ENCODE measurements at places on chromosomes 13 and 19.

GRCh38 chr19:31451686-31452330, 102.6 kb upstream of the TSHZ3 start:
- peak; percentile 81 for DNase-seq

- no peak for DNase-seq
Observed at GRCh38 chr19:49558591-49558990, 21.8 kb downstream of the NOSIP start.

GRCh38 chr19:29813642-29814041, 1.9 kb downstream of the CCNE1 start:
- DNase-seq: no peak

GRCh38 chr19:48283908-48284307, 14.0 kb downstream of the ZNF114 start:
- peak; percentile 98 for DNase-seq

DNA sequence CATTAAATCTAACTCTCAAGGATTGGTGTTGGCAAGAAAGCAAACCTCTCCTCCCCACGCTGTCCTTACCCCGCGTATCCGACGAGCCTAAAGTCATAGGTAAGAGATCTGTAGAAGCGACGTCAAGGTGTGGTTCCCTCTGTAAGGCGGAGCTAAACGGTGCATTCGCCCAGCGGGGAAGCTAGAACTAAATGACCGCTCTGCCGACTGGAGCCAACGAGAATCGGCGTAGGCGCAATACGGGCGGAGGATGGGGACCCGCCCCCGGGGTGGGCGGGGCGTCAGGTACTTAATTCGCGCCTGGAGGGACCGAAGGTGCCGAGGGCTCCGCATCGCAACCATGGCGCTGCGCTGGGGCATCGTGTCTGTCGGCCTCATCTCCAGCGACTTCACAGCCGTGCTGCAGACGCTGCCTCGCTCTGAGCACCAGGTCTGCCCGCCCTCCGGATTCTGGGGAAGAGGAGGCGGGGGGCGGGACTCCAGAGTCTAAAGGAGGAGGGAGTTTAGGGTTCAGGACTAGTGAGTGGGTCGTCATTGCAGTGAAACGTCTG, at the start of gene DHDH:
Gene DHDH, plus strand, starts transcription at position 318 of the 551 bp plus-strand sequence. Its CDS starts 23 bp downstream, at position 341.
- peak; percentile 71 for DNase-seq

DNA sequence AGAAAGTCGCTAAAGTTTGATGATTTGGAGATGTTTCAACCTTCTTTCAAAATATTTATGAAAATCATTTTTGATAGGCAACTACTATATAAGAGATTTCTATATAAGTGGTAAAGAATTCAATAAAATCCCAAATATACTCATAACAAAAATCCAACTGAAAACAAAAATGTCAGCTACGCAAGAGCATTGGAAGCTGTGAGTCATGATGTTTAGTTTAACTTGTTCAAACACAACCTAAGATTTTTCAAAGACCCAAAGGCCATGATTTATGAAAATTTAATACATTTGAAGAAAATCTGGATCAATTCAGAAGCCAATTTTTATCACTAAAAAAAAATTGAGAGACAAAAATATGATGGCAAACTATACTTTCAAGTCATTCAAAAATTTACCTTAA, 226.6 kb downstream of the MZT1 start:
- no peak for DNase-seq

- DNase-seq: no peak
Observed at GRCh38 chr13:33510350-33510970, 224.9 kb upstream of the STARD13 start.

DNA sequence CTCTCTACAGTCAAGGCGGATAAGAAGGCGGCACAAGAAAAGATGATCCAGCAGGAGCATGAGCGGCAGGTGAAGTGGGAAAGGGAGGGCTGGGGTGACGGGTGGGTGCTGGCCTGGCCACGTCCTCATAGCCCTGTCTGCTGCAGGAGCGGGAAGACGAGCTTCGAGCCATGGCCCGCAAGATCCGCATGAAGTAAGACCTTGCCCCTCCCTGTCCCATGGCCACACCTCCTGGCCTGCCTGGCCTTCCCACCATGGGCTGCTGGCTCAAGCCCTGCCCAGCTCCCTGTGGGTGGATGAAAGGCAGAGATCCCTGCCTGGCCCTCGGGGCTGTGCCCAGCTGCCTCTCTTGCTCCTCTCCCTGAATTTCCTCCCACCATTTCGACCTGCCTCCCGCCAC, 7.2 kb downstream of the ZNF296 start:
- peak; percentile 28 for DNase-seq

DNA sequence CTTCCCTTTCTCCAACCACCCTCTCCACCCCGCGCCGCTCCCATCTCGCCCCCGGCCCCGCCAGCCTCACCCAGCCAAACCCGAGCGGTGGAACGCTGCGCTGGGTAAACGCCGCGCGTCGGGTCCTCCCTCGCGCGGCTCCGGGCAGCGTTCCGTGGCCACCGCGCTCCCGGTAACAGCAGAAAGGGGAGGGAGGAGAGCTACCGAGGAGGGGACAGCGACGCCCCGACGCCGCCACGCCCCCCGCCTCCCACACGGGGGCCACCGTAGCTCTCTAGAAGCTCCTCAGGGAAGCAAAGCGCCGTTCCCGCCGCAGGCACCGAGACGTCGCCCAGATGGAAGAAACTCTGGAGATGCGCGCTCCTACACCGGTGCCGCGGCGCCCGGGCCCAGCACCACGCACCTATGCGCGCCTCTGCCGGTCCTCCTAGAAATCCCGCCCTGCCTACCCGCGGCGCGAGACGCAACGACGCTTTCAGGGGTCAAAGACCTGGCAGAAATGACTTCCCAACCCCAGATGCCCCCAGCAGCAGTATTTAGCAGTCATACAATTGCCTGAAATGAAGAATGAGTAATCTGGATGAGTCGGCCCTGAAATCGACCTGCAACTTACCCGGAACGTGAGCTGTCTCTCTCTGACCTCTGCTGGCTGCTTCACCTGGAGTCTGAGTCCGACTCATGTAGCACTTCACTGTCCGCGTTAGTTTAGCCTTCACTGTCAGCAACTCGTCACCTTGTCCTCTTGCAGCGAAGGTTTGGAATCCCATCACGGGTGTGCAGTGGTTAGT, at the start of gene RUBCNL:
Gene RUBCNL, minus strand, starts transcription at position 189 of the 788 bp plus-strand sequence. CDS start 14,777 bp downstream, outside the sequence.
- peak; percentile 50 for DNase-seq

GRCh38 chr19:43498233-43498842, 6.2 kb downstream of the PHLDB3 start:
- no peak for DNase-seq

DNA sequence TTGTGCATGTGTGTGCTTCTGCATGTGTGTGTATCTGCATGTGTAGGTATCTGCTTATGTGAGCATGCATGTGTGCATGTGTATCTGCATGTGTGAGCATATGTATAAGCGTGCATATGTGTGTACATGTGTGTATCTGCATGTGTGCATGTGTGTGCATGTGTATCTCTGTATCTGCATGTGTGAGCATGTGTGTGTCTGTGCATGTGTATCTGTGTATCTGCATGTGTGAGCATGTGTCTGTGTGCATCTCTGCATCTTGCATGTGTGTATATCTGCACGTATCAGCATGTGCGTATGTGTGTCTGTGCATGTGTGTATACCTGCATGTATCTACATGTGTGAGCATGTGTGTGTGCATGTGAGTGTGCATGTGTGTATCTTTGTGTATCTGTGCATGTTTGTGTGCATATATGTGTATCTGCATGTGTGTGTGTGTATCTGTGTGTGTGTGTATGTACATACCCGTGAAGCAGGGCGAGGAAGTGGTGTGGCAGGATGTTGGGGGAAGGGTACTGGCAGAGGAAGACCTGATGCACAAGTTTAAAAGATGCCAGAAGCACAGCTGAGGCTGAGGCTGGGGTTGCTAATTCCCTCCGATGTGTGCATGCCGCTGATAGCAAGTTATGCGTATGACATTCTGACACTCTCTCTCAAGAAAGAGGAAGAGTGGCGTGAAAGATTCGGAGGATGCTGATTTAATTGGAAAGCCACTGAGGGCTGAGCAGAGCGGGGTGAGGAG, 64.2 kb downstream of the TEX29 start:
- no peak for DNase-seq

GRCh38 chr19:45473682-45474605, 6.1 kb downstream of the FOSB start:
- no peak for DNase-seq

DNA sequence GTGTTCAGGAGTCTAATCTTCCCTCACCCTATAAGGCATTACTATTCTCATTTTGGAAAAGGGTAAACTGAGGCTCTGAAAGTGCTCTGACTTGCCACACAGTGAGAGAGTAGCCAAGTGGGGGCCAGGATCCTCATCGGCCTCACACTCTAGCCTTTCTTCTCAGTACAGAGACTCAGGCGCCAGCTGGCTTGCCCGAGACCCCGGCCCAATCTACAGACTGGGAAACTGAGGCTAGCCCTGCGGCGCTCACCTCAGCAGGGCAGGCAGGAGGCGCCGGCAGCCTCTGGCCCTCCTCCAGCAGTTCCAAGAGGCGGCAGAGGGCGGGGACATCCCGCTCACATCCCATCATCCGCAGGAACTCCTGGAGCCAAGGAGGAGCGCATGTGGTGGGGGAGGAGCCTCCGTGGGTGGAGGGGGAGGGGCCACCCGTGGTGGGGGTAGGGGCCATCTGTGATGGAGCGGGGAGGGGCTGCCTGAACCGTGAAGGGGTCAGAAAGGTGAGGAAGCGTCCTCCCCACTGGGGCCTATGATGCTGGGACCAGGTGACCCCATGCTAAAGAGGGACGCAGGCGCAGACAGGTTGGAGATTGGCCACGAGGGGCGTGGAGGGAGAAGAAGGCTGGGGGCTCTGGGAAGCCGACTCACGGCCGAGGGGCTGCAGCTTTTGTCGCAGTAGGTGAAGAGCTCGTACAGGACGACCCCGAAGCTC, 8.7 kb upstream of the INSL3 start:
- no peak for DNase-seq

DNA sequence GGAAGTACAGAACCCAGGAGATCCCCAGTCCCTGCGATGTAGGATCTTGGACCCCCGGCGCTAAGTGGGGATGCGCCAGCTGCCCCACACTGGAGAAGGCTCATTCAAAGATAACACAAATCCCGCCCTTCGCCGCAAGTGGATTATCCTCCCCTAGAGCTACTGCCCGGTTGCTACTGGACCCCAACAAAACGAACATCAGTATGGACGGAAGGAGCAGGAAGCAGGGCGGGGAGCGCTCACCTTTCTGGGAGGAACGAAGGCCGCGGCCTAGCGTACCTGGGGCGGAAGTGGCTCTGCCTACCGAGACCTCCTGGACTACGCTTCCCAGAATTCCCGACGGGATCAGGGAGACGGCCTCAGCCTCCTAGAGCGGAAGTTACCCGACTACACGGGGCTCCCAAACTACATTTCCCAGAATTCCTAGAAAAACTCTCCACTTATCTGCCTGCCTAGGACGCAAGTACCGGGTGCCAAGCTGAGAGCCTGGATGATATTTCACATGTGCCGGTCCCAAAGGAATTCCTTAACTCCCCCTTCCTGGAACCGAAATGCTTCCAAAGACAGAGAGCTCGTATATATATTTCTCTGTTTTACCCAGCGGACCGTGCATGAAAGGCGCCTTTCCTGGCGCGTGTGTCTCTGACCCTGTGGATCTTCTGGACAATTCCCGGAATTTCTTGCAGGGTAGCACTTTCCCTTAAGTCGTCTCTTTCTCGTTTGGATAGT, at the start of gene ZNF112:
Gene ZNF112, minus strand, starts transcription at position 298 of the 729 bp plus-strand sequence. CDS start 16,141 bp downstream, outside the sequence.
- DNase-seq: peak; percentile 91

DNA sequence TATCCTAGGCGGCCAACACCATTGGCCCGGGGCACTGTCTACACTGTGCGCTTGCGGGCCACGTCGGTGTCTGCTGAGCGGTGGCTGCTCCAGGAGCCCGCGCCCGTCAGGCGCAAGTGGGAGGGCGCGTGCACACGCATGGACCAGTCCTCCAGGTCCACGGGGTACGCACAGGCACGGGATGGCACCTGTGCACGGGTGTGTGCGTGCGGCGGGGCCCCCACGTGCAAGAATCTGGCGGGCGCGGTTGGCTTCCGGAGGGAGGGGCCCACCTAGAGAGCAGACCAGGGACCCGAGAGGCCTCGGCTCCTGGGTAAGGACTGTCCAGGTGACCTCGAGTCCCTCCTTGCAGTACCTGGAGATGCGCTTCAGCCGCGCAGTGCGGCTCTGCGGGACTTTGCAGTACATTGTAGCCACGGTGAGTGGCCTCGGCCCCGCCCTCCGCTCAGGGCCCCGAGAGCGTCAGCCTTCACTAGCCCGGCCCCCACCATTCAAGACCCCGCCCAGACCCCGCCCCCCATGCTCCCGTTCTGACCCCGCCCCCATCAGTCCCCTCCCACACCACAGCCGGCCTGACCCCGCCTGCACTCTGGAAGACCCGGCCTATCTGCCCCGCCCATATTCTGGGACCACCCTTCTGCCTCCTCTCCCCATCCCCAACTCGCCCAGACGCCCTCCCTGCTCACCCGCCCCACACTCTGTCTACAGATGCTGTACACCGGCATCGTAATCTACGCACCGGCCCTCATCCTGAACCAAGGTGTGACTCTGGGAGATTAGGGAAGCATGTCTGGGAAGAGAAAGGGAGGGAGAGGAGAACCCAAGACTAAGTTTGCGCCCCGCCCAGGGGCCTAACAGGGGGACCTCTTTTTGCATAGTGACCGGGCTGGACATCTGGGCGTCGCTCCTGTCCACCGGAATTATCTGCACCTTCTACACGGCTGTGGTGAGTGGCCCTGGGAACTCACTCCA, 2.3 kb downstream of the SLC5A5 start:
- peak; percentile 48 for DNase-seq

GRCh38 chr19:20413705-20414104, 151.9 kb downstream of the ZNF737 start:
- DNase-seq: no peak

DNA sequence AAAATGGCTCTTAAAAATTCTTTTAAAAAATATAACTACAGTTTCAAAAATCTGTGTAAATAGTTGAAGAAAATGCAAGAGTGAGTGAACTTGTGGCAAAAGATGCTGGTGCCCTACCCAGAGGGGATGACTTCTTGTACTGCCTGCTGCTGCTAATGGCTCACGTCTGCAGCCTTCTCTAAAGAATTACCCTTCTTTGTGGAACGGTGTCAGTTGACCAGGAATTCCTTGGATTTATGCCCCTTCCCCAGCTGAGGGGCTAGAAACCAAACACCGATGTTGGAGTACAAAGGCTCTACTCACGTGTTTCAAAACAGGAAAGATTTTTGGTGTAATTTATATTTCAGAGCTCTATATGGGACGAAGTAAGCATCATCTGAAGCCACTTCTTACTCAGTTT, 1582.8 kb downstream of the OLFM4 start:
- no peak for DNase-seq

- no peak for DNase-seq
Observed at GRCh38 chr13:38382946-38383345, 33.3 kb downstream of the UFM1 start.

DNA sequence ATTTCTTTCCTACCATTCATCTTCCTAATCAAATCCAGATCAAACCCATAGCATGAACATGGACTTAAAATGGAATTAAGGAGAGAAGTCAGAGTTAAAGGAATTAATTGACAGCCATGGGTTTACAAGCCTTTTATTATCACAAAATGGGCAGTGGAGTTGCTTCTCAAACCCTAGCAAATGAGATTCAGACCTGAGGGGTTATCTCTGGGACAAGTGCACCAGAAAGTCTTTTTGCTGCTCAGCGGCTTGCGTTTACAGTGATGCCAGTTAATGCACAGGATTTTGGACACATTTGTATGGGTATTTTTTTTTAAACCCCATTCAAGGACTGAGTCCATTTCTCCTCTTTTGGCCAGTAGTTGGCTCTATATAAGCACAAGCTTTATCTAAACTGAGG, 503.0 kb downstream of the EFNB2 start:
- DNase-seq: no peak
